ENCODE measurements at places on chromosomes 12 and 14. TPM values are rescaled to one million over a fixed set of nuclear protein-coding genes. Genes with fewer than 3 reads are reported as not detected.

The TMEM179 gene
- not detected for total RNA-seq

The FOXA1 gene
- total RNA-seq = 0.34 TPM

DNA sequence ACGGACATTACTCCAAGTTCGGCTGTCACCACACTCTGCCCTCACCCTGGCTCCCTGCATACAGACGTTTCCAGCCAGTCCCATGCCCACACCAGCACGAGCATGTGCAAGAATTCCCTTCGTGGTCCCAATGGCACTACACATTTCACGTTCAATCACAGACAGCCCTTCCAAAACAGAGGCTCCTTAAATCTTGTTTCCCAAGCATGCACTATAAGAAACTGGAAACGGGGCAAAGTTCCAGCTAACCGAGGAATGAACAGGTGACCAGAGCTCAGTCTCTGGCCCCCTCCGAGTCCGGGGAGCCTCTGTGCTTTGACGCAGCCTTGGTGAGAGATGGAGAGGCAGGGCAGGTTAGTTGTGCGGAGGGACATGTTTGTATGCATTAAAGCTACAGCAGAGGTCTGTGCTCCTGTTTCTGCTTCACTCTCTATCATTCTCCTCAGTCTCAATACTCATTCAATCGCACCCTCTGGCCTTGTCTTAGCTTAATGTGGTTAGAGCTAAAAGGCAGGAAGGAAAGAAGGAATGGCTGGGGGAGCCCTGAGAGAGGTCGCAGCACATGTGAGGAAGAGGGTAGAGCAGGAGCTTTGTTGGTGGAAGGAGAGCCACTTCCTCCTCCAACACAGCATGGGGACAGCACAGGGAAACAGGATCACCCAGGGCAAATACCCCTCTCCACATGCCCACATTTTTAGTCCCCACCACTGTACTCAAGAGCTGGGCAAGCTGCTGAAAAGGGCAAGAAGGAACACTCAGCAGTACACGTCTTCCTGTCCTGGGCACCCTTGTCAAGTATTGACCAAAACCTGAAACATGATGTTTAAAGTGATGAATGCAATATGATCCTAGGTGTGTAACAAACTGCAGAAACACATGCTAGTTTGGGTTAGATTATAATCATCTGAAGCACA is 12.2 kb upstream of the SELPLG start:
- no peak for DNase-seq

- no peak for DNase-seq
These were observed 338.8 kb downstream of the DPF3 start for GRCh38 chr14:72554994-72555608.

DNA sequence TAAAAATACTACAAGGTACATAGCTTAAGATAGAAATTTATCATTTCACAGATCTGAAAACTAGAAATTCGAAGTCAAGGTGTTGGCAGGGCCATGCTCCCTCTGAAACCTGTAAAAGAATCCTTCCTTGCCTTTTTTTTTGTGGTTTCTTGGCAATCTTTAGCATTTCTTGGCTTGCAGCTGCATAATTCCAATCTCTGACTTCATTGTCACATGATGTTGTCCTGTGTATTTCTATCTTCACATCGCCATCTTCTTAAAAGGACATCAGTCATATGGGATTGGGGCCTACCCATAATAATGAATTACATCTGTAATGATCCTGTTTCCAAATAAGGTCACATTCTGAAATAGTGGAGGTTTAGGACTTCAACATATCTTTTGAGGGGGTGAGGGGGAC is 250.4 kb downstream of the TMTC2 start:
- DNase-seq = no peak

- no peak for DNase-seq
These were observed at the start of gene SIX6 for GRCh38 chr14:60508707-60509437. Gene SIX6, plus strand, starts transcription at chr14:60509146. Its CDS starts 253 bp downstream, at chr14:60509399.

Measured in activated T-cell treated with anti-CD3 and anti-CD28 coated beads, Interleukin-2, amount 50 U/mL, for 4 hours (primary cell).